ENCODE measurements at places on chromosomes 5 and 9. TPM values are rescaled to one million over a fixed set of nuclear protein-coding genes. Genes with fewer than 3 reads are reported as not detected.

DNA sequence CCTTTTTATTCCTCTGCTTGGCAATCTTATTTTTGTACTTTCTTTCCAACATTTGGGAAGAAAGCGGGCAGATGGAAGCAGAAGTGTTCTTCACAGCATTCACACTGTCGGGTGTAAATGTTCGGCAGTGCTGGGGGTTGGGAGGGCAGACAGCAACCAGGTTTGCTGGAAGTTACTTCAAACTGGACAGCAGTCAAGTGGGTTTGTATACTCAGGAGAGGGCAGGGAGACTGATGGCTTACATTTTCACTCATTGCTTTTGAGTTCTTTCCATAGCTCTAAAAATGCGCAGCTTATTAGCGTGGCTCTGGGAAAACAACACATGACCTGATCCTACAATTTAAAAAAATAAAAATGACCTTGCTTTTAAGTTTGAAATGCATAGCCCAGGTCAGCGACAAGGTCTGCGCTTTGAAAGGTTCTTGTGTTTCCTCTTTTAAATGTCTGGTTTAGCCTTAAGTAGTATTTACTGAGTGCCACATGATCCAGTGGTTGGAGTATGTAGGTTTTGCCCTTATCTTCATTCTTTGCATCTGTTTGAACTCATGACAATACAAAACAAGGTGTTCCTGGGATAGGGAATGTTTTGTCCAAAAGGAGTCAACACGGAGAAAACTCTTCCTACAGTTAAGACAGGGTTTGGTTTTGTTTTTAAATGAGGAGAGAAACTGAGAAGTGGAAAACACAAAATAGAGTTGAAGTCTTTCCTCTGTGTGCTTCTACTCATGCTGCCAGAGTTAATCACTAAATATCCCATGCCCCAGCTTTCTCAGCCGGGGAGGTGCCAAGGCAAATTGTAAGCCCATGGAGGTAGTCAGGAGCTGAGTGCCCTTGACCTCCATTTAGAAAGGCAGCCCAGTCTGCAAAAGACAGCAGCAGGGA, 132.7 kb upstream of the DMRT1 start:
- no peak for DNase-seq

- DNase-seq: no peak
Measured at GRCh38 chr9:132187121-132187620, 25.3 kb downstream of the NTNG2 start.

DNA sequence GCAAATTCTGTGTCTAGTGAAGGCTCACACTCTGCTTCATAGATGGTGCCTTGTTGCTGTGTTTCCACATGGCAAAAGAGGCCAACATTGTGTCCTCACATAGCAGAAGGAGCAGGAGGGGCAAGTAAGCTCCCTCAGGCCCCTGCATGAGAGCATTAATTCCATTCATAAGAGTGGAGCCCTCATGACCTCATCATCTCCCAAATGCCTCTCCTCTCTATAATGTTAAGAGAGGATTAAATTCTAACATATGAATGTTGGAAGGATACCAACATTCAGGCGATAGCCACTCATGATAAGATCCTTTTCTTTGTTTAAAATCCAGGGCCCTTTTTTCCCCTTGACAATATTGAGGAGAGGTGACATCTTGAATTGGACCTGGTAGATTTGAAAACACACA, 35.2 kb upstream of the PAM start:
- no peak for DNase-seq

DNA sequence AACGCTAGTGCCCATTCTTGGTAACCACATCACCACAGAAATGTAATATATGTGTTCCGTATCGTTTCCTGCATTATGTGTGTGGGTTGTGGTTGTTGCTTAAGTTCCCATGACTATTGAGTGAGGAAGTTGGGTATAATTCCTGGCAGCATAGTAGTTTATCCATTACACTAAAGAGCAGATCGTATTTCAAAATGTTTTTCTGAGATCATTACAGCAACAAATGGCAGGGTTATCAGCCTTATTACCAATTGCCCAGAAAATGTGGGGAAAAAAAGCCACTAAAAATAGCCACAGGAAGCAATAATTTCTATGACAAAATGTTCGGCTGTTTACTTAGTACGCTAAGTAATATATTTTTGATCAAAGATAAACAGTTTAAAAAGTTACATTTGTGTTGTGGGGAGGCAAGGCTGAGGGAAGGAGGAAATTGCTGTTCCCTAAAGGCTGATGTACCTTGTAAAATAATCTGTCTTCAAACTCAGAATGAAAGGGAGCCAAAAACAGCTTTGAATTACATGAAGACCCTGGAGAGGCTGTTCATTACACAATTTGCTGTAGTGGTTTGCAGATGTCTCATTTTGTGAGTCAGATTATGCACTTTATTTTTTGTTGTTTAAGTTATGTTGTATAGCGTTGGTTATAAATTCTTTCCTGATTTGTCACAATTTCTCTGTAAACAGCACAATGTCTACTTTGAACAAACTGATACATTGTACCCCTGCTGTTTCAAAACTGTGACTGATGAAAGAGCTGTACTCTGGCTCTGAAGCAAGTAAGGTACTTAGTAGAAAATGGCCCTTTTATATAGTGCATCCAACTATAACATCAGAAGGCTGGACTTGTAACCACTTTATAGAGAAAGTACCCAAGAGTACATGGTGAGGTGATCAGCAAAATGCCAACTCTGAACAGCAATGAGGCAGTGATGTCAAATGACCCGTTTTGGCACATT, 1028.5 kb downstream of the NR2F1-AS1 start:
- no peak for DNase-seq

DNA sequence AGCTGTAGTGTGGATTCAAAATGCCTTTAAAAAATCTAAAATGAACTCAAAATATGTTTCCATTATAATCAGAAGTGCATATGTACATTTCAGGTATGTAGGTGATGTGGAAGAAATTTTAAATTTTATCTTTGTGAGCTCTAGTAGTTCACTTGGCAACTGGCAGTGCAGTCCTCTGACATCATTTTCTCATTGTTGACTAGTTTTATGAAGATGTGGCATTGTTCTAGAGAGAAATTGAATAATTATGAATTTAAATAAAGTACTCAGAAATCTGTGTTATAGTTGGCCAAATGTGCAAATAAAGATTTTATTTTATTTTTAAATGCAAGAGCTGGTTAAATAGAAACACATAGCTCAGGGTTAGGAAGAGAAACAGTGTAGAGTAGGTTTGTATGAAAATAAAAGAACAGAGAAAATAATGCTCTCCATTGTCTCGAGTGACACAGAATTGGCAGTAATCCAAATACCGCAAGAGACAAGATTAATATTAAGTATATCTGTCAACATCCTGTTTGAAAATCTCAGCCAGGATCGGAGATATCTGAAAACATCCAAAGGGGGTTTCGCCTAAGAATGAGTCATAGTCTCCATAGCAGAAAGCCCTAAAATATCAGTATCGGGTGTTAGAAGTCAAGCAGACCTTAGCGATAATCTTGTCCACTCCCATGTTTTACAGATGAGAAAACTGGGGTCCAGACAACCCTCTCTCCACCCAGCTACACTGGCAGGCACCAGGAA, 189.4 kb downstream of the CCDC192 start:
- DNase-seq: no peak

GRCh38 chr5:72854419-72854818, 38.0 kb downstream of the TNPO1 start:
- no peak for DNase-seq

- no peak for DNase-seq
Measured at GRCh38 chr9:108439947-108440346, 415.8 kb downstream of the ACTL7B start.

GRCh38 chr5:168244838-168245559, 46.4 kb upstream of the WWC1 start:
- no peak for DNase-seq

DNA sequence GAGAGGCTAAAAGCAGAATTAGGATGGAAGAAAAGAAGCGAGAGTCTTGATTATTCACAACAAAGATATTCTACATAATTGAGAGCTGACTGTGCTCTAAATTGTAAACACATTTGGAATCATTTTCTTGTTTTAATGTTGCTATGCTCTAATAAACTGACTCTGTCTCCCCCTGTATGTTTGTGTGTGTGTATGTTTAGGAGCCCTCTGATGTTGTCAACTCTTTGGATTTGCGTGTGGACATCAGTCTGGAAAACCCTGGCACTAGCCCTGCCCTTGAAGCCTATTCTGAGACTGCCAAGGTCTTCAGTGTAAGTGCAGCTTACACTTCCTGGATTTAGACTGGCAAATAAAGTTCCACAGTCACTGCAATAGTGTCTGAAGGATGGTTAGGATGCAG, 37.8 kb downstream of the MOCS2 start:
- DNase-seq: no peak

DNA sequence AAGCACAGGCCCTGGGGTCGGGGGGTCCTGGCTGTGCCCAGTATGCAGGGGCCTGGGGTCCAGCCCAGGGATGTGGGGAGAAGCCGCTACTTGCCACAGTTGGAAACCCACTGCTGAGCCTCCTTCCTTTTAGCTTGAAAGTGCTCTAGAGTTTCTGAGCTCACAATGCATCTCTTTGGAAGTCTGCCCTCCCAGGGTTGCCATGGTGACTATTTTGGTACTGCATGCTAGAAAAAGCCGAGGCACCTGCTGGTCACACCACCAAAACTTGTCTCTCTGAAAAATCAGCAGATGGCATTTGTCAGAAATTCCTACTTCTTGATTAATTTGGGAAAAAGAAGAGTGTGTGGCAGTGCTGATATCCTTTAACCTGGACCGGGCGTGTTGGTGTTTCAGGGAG, 151.8 kb downstream of the SEC61B start:
- no peak for DNase-seq

DNA sequence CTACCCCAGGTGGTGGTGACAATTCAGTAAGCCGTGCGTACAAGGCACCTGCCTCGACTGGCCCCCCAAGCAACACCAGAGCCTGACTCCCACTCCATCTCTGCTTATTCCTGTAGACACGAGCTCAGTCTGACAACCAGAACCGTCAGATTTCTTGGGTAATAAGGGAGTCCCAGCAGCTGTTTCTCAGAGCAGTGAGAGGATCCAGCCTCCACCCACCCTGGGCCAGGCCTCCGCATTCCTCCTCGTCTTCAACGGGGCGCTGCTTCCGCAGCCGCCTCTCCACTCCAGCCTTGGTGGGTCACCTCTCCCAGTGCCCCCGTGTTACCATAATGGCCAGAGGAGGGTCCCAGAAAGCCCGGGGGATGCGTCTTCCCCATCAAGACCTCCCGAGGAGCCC, 27.7 kb upstream of the GFPT2 start:
- no peak for DNase-seq

DNA sequence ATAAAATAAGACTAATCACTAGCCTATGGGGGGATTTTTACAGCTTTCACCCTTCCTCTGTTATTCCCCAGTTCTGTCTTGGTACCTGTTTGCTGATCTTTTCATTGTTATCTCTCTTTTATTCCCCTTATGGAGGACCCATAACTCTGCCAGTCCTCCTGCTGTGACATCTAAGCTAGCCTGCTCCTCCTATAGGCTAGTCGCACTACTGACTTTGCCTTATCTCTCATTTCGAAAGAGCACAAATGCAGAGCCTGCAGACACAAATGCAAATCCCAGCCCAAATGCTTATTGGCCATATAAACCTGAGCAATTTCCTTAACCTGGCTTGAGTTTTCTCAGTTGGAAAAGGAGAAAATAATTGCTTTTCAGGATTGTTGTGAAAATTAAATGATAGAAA, 59.1 kb upstream of the CAMK4 start:
- no peak for DNase-seq

DNA sequence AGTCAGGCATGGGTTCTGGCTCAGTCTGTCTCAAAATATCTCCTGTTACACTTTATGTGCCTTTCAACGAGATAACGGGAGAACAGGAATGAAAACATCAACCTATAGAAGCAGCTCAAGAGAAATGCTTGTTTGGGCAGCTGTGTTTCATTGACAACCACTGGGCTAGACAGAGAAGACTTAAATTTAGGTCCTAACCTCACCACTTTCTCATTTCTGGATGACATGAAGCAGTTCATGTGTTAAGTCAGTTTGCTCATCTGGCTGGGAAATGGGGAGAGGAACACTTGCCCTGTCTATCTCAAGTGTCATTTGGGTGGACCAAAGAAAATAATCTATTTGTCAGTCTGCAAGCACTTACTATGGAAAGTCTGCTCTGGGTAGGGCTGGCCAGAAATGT, 66.7 kb upstream of the PCA3 start:
- DNase-seq: no peak

DNA sequence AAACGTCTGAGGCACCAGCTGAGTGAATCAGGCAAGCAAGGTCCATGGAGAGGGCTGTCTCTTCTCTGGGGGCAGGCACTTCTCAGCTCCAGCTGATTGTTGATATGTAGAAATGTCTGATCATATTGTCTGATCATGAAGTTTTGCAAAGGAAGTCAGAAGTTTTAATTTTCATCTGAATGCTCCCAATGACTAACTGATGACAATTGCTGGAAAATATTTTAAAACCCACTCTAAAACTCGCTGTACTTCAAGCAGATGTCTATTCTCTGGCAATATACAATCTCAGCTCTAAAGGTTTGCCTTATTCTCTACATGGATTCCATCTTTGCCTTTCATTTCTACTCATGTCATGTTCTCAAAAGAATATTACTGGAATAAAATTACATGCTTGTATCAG, 12.7 kb downstream of the PLK2 start:
- DNase-seq: no peak

DNA sequence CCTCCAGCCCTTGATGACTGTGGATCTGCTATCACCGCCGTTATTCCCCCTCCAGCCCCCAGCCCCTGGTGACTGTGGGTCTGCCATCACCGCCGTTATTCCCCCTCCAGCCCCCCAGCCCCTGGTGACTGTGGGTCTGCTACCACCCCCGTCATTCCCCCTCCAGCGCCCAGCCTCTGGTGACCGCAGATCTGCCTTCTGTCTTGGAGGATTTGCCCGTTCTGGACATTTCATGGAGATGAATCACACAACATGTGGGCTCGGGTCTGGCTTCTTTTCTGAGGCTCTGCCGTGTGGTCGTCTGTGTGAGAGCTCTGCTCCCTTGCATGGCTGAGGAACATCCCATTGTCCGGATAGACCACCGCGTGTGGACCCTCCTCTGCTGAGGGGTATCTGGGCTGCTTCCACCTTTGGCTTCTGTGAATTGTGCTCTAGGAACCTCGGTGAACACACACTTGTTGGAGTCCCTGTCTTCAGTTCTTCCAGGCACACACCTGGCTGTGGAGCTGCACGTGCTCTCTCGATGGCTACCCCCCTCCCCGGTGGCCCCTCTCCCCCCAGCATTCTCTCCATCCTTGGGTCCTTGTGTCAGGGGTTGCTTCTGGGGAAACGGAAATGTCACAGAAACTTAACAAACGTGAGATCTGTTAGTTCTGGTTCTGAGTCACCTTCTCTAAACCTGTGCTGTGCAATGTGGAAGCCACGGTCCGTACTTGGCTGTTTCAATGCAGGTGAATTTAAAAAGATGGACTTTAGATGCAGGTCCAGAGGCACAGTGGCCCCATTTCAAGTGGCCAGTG, 105.3 kb upstream of the COL5A1 start:
- DNase-seq: no peak

Gene RAB3C
- total RNA-seq: 0.07 TPM

Gene GFRA3
- 0.42 TPM for total RNA-seq

Gene RGS7BP
- total RNA-seq: not detected

Gene PDE6A
- 0.04 TPM for total RNA-seq

Measured in lower leg skin (tissue), 4 donors.